ENCODE measurements at places on chromosomes 2 and 18.

GRCh38 chr18:56096861-56097260 lies 508.9 kb upstream of the TCF4 start:
- DNase-seq: no peak

DNA sequence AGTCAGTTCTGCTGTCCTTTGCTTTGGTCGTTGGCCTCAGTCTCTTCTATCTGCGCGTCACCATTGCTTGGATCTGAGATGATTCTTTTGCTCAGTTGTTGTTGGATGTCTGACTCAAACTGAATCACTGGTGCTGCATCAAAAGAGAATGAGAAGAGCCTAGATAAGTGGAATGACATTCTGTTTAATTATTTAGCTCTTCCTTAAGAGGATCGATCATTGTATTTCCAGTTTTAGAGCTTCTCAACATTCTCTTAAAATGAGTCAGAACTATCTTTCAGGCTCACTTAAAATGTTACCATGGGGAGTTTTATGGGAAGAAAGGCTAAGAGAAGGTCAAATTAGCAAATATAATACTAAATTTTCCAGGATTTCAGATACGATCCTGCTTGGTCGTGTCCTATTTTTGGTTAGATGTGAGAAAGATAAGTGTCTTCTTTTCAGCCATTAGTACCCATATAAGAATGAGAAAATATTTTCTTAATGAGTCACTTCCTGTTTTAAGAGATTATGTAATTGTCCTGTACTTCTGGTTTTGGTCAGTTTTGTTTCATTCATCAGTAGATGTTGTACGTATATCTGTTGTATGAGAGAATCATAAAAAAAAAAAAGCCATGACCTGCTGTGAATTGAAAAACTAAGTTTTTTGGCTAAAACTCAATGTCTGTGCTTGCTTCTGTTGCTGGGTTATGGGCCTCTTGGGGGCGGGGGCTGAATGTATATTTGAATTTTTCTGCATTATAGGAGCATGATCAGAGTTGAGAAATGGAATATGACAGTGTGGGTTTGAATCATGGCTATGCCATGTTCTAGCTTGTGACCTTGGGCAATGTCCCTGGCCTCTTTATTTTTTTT lies 31.6 kb upstream of the CASP10 start:
- DNase-seq: no peak

DNA sequence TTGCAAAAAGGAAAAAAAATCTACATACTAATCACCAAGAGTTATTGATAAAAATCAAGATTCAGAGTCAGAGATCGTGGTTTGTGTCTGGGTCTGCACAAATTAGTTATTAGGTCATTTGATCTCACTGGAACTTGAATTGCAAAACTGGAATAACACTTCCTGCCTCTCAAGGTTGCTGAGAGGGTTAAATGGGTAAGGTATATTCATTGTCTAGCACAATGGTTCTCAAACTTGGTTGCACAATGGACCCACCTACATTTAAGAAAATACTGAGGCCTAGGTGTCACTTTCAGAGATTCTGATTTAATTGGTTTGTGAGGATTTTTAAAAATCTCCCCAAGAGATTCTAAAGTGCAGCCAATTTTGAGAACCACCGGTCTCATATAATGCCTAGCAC lies 84.8 kb downstream of the COBLL1 start:
- no peak for DNase-seq

DNA sequence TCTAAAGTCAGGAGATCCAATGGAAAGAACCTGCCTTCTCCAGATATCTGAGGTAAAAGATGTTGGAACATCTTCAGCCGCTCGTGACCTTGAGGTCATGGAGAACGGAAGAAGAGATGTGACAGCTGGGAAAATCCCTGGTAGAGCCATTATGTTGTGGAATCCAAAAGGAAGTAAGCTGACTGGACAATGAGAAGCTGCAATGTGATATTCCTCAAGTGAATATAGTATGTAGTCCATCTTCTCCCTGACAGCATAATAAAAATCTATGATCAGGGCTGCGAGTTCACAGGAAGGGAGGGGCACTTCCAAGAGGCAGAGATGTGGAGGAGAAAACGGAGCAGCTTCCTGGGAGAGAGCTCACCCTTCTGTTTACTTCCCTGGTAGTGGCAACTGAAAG lies 201.0 kb upstream of the SP5 start:
- no peak for DNase-seq

DNA sequence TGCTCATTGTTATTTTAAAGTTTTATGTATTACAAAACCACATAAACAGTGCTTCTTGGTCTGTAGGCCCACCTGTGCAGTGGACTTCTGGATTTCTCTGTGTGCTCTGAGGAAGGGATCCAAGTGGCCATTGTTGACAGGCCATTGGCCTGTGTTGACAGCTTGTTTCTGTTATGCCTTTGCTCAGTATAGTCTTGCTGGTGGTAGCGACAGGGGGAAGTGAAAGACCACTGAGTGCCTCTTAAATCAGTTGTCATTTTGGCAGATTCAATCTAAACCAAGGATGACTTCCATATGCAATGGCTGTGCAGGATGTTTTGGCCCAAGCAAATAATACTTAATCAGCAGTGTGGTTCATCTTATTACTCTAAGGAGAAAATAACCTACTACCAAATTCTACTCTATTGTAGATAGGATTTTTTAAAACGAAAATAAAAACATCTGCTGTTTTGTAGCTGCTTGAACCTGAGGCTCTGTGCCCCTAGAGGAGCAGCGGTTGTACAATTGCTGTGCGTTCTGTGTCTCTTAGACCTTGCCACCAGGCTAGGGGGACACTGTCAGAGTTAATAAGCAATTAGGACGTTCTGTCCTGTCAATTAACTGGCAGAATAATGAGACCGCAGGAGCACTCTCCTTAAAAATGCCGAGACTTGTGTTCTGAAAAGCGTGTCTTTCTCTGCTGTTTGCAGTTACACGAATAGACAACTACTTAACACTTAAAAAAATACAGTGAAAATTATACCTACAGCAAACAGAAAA lies 108.2 kb downstream of the RHBDD1 start:
- DNase-seq: no peak

GRCh38 chr18:3193331-3193730 lies 26.4 kb downstream of the MYOM1 start:
- DNase-seq: no peak
